ENCODE measurements at places on chromosomes 16 and 17. TPM values are rescaled to one million over a fixed set of nuclear protein-coding genes. Genes with fewer than 3 reads are reported as not detected.

The TBC1D3K gene
- not detected for total RNA-seq

The KRTAP4-4 gene
- total RNA-seq = not detected

The MARCHF10 gene
- 0.10 TPM for total RNA-seq

The PRSS33 gene
- total RNA-seq = not detected

The KRTAP2-2 gene
- not detected for total RNA-seq

The SLC6A2 gene
- total RNA-seq = not detected

The GJC1 gene
- total RNA-seq = 0.09 TPM

The SETD6 gene
- 44.2 TPM for total RNA-seq

The OR4D1 gene
- total RNA-seq = 1.9 TPM

All from T-cell (primary cell).